HS-27A (cell line): ENCODE measurements at places on chromosomes 12 and 14.
A peak's percentile ranks its signal among the peaks of the same experiment; 100 is the strongest.

DNA sequence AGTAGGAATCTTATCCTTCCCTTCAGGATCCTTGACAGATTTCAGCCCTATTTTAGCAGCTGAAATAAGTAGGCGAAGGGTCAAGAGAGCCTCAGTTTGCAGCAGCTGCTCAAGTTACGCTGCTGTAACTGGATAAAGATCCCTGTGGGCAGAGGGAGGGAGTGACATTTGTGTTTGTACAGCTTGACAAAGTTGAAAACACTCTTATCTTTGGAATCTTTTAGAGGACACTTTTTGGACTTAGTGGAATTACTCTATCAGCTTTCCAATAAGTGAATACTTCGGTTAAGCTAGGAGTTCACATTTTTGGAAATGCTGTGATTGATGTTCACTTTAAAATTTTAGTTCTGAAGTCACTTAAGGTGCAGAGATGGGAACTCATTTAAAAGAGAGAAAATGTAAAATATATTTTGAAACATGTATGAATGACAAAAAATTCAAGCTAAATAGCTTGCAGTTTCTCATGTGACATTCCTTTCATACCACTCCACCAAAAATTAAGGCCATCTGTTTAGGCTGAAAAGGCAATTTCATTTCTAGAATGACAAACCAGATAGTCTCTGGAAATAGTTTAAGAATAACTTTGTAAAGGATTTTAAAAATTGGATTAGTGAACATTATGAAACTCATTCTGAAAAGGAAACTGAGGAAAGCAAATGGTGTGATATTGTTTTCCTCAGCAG is 55.2 kb downstream of the SLC38A4 start:
- DNase-seq, result no peak

- no peak for DNase-seq
Measured at GRCh38 chr14:77917491-77918201, 117.7 kb downstream of the ADCK1 start.

DNA sequence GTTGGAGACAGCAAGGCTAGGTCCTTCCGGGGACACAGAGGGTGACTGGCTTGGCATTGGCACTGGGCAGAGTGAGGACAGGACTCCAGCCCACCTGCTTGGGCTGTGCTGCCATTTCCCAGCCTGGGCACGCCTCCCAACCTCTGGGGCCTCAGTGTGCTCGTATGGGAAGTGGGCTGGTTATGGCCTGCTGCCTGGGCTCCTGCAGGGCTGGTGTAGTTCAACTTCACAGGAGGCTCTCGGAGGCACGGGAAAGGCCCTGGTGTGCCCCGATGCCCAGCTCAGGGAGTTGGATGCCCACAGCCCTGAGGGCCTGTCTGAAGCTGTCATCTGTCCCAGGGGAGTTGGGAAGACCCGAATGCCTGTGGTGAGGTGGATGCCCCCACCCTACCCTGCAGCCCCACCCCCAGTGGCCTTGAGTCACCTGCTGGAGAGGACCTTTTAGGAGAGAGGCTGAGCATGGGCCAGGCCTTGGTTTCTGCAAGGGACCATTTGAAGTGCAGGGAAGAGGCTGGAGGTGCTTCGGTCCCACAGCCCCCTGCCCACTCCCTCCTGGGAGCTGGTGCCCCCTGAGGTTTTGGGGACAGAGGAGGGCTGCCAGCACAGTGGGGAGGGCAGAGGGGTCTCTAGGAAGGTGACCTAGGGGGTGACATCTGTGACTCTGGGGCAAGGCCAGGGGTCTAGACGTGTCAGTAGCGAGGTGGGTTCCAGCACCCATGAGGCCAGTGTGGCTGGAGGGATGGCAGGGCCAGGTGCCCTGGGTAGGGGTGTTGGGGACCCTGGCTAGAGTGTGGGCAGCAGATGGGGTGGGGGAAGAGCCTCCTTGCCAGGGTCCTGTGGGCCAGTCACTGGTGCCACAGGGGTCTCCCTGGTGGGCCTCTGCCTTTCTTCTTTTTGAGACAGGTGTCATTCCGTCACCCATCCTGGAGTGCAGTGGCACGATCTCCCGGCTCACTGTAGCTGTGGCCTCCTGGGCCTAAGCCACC is 9.1 kb downstream of the ULK1 start:
- no peak for DNase-seq

DNA sequence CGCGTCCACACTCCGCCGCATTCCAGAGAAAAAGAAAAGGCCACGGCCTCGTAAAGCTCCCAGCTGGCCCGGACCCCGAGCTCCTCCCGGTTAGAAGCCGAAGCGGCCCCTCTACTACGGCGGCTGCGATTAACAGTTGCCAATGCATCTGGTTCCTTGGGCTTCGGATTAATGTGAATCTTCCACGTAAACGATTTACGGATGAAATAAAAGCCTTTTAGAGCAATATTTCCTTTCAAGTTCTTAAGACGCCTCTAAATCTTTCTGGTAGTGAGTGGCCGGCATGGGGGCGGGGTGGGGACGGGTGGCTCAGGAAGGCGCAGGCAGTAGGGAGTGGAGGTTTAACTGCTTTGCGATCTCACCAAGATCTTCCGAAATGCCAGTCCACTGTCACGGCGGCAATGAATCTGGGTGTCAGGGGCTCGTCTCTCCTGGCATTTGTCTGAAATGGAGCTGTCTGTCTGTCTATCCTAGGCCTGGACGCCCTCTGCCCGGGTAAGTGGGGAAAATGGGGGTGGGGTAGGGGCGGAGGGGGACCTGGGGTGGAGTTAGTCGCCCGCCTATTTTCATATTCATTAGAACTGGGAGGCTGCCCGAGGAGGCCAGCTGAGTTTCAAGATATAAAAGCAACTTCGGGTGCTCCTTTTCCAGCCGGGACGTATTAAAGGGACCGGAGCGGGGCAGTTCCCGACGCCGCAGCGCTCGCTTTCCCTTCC is 413 bp upstream of the ALX1 start:
- no peak for DNase-seq

DNA sequence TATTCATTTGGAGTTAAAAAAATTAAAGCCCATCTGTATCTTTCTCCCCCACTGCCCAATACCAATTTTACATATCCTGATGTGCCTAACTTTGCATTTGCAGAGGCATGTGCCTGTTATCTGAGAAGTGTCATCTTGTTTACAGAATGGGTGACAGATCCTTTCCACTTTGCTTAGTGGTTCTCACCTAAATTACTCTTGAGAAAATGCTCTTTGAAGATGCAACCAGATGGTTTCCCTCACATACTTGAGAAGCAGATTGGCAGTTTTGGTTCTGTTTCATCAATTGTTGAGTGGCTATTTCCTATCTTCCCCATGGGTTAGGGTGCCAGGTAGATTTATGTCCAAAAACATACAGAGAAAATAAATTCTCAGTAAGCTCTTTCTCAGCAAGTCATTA is 1051.4 kb upstream of the ATXN7L3B start:
- no peak for DNase-seq

DNA sequence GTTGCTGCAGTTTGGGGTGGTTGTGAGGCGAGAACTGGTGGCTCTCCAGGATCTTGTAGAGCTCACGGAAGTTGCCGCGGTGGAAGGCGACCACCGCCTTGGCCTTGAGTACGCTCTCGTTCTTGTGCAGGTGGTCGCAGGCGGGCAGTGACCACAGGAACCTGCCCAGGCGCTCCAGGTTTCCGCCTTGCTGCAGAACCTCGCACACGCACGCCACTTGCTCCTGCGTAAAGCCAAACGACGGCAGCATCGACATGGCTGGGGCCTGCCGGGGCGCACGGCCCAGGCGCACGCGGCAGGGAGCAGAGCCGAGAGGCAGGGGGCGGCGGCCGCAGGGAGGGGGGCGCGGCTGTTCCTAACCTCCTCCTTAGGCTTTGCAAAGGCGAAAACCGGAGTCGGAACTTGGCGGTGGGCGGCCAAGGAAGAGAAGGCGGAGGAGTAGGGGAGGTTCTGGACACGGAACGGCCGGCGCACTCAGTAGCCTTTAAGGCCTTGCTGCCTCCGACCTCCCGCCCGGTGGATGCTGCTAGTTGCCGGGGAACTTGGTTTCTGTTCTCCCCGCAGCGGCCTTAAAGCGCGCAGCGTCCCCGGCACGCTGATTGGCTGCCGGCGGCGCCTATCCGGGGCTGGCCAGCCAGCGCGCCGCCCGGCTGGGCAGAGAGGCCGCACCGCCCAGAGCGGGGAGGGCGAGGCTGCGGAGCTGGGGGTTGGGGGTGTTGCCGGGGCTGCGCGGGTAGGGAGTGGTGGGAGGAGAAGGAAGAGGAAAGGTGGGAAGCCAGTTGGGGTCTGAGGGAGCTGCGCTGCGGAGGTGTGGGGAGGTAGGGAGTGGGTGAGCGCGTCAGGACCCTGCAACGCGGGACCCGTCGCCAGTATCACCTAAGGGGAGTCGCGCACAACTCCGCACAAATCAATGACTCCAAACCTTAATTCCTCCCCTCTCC is at the start of gene SIX1:
SIX1 (minus strand) TSS at position 544 of the 941 bp plus-strand sequence; CDS start at position 256, 288 bp downstream.
- DNase-seq, result peak; percentile 67

DNA sequence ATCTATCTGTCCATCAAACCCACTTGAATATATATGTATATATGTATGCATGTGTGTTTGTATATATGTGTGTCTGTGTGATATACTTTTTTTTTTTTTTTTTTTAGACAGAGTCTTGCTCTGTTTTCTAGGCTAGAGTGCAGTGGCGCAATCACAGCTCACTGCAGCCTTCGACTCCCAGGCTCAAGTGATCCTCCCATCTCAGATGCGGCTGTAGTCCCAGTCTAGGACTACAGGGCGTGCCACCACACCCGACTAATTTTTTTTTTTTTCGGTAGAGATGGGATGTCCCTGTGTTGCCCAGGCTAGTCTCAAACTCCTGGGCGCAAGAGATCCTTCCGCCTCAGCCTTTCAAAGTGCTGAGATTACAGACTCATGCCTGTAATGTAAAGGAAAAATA is 13.0 kb upstream of the APOBEC1 start:
- DNase-seq, result no peak
